Smooth muscle cell of the brain vasculature (primary cell): ENCODE measurements at places on chromosomes 7 and 10.

DNA sequence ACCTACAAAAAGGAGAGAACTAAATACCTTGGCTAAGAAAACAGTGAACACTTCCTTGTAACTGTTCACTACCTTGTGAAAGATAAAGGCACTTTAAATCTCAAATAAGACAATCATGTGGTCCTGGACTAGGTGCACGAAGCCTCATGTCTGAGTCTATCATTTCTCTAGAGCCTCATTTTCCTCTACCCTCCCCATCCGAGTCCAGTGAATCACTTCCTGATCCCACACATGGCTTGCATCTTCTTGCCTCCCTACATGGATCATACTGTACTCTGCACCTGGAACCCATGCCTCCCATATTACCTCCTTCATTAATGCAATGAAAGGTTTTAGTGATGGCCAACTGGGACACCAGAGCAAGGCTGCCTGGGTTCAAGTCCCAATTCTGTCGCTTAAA, 34.5 kb downstream of the SNX10 start:
- DNase-seq, result no peak

GRCh38 chr10:83582407-83583095, 556.8 kb upstream of the GHITM start:
- no peak for DNase-seq

DNA sequence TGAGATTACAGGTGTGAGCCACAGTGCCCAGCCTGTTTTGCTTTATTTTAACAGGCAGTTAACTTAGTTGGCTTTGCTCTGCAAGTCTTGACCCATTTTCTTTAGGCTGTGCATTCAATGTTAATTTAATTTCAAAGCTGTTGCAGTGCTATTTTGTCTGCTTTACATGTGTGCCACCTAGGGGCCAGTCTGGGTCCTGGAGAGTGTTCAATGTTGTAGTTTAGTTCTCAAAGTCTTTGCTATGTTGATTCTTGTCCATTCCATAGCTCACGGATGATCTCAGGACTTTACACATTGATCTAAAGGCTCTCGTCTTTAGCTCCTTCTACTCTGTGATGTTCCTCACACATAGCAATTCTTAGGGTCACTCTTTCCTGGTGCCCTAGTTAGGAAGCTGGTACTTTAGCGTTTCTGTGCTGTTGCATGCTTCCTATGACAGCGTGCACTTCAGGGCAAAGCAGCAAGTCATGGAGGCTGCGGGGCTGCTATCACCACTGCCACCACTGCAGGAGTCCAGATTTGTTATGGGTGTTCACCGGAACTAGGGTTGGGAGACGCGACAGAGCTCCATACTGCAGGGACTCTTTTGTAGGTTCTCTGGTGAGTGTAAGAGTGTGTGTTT, 16.4 kb upstream of the ABCA13 start:
- DNase-seq, result no peak

DNA sequence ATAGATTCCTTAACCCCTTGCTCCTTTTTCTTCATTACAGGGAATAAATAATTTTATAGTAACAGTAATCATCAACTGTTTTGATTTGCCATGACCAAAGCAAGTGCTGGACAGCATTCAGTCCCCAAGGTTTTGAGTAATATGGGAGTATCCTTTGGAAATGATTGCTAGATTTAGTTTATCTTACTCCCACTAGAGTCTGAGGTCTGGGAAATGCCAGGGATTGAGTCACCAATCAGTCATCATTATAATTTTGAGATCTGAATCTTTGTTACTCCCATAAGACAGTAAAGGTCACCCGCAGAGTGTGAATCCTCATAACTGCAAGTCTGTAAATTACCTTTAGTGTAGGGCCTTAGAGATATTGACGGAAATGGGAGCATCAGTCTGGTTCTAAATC, 133.7 kb upstream of the SEMA3E start:
- no peak for DNase-seq

DNA sequence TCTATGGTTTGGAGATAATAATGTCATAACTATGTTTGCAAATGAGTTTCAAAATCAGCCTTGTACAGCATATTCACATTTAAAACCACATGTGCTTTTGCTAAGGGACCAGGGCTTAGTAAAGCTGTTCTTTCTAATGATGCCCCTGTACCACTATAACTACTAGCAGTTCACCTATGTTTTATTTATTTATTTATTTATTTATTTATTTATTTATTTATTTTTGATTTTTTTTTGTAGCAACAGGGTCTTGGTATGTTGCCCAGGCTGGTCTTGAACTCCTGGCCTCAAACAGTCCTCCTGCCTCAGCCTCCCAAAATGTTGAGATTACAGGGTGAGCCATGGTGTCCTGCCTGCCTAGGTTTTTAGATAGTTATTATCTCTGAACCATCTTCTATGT, 96.9 kb downstream of the CFAP58 start:
- DNase-seq, result no peak

GRCh38 chr7:16421333-16422102, at the start of gene CRPPA:
CRPPA (minus strand) TSS chr7:16421538; CDS start chr7:16421322, 216 bp downstream.
- no peak for DNase-seq

DNA sequence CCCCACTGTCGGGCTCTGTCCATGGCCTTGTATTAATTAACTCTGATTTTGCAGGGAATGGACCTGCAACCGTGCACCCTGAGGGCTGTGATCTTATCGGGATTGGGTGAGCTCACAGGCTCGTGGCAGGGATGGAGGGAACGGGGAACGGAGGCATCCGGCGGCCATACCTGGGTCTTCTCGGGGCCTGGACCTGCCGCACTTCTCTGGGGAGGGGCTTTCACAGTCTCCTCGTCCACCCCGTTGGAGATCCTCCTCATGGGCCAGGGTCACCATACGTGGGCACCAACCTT, 57.5 kb upstream of the SHH start:
- no peak for DNase-seq

GRCh38 chr10:74863551-74863950, 37.2 kb downstream of the KAT6B start:
- no peak for DNase-seq

DNA sequence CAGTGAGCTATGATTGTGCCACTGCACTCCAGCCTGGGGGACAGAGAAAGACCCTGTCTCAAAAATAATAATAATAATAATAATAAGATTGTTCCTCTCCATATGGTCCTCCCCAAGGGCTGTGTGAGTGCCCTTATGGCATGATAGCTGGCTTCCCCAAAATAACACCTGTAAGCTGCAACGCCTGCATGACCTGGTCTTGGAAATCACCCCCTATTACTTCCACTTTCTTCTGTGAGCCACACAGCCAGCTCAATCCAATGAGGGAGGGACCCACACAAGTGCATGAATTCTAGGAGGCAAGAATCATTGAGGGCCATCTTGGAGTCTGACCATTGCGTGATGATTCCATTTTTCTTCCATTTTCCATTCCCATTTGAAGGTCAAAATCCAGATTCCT, 82.7 kb upstream of the CALN1 start:
- DNase-seq, result no peak

DNA sequence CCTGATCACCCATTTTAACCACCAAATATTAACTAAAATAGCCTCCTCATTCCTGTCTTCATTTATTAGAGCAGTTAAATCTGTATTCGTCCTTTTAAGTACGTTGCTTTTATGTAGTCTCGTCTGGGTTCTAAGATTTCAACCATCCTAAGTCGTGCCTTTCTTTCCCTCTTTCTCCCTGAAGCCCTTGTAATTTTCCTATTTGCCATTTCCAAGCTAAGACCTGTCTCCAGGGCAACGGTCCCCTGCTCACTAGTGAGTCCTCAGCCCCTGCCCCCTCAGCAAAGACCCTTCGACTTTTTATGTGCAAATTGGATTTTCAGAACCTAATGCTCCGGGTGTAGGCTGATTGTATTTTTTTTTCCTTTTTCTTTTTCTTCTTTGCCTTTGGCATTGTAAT, 16.1 kb upstream of the MEST start:
- DNase-seq, result no peak

GRCh38 chr10:100654782-100655325, 90.5 kb upstream of the PAX2 start:
- no peak for DNase-seq

GRCh38 chr10:28975891-28976531, 298.7 kb downstream of the BAMBI start:
- DNase-seq, result peak; percentile 88

- DNase-seq, result no peak
Observed at GRCh38 chr10:60575105-60575504, 185.4 kb upstream of the ANK3 start.

DNA sequence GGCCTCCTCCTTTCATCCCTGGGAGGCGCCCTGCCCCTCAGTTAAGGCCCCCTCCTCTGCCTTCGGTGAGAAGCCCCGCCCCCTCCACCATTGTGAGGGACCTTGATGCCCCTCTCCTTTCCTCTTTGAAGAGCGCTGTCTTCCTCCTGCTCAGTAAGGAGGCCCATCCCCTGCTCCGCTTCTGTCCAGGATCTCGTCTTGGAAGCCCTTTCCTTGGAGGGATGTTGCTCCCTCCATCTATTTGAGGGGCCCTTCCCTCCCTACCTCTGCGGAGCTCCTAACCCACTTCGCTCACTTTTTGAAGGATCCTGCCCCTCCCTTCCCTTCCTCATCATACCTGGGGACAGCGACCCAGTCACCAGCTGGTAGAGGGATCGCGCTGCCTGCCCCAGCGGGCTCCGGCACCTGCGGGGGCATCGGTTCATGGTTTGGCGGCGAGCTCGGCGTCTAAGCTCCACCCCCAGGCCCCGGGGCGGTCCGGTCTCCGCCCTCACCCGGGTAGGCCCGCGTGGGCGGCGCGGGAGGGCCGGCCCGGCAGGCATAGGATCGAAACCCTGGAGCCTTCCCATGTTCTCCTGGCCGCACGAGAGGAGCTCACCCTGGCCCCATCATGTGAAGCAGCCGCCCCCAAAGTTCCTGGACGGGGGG, 4.1 kb downstream of the KCNIP2 start:
- no peak for DNase-seq

GRCh38 chr10:132551808-132552130, 14.2 kb downstream of the INPP5A start:
- DNase-seq, result no peak

DNA sequence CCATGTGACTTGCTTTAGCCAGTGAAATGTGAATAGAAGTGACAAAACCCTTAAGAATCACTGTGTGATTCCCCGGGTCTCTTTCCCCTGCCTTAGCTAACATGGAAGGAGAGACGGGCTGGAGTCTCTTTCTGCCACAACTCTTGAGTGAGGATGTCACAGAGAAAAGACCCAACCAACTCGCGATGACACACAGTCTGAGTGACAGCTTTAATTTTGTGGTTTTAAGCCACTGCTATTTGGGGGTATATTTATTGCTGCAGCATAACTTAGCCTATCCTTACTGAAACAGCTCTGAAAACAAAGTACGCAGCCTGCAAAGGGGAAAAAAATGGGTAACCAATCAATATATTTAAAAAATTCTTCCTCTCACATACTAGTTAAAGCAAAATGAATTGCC, 319.4 kb downstream of the CALN1 start:
- no peak for DNase-seq

DNA sequence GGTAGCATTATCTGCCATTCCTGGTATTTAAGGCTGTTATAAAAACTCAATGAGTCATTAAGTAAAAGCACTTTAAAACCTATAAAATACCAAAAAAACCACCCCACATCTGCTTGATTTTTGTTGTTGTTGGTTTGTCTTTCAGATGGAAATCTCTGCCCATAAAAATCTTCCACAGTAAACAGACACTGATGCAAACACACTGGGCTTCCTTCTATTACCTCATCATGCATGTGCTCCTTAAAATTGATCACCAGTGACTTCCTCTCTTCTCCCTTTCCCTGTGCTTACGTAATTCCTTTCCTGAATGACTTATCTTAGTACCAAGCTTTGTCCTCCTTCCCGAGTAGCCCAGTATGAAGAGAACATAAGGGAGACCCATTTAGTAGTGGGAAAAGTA, 167.2 kb downstream of the EVX1 start:
- no peak for DNase-seq

GRCh38 chr7:12809476-12809875, 122.0 kb downstream of the ARL4A start:
- DNase-seq, result no peak

GRCh38 chr7:74057216-74057925, 26.2 kb upstream of the LIMK1 start:
- no peak for DNase-seq

DNA sequence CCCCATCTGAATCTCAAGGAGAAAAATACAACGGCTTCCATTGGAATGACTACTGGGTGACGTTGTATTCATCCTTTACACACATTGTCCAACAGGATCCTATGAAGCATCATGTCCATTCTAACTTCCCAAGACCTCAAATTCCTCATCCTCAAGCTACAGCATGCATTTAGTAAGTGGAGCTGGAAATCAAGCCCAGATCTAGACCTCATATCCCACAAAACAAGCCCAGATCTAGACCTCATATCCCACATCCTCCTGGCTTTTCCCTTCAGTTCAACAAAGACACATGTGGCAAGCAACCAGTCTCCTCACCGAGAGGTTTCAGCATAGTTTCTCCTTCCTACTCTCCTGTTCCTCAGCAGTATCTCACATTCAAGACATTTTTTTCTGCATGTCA, 12.2 kb downstream of the IGF2BP3 start:
- DNase-seq, result no peak

GRCh38 chr10:95395947-95396449, 105.2 kb upstream of the PDLIM1 start:
- DNase-seq, result no peak

- no peak for DNase-seq
Observed at GRCh38 chr10:7364474-7364873, 46.4 kb downstream of the SFMBT2 start.

DNA sequence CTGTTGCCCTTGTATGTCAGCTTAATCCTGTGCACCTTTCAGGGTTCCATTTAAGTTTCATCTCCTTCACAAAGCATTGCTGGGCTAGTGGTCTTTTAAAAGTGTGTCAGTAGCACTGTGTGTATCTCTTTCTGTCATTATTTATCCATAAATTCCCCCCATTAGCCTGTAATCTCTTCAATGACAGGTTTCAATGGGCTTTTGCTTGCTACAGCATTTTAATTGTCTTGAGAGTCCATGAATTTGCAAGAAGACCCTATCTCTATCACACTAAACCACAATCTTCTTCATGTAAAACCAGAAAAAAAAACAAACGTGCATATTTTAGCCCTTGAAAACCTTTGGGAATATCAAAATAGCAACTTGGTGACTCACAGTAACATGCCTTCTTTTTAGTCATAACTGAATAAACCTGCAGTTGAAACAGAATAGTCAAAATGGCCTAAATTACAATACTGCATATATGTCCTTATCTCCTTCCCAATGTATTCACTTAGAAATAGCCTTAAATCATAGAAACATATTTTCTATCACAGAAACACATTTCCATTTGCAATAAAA, 118.6 kb downstream of the PON1 start:
- peak; percentile 35 for DNase-seq

GRCh38 chr10:30219971-30220751, 128.9 kb downstream of the MTPAP start:
- DNase-seq, result no peak

GRCh38 chr10:112741830-112742402, 208.1 kb upstream of the TCF7L2 start:
- DNase-seq, result no peak

DNA sequence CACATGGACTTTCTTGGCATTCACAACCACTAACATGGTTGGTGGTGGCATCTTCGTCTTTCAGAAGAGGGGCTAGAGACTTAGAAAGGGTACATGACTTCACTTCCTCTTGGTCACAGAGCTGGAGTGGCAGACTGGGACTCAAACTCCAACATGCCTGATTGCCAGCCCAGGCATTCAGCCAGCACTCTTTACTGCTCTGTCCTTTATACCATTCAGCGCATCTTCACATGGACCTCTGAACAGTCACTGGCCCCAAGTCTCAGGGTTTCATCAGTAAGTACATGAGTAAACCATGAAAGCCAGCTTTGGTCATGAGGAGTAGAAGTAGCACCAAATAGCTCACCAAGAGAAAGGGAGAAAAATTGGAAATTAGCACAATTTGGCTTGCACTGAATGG, 148.4 kb upstream of the KLF14 start:
- no peak for DNase-seq
